ENCODE measurements at places on chromosomes 7 and 10. TPM values are rescaled to one million over a fixed set of nuclear protein-coding genes. Genes with fewer than 3 reads are reported as not detected.
A peak's percentile ranks its signal among the peaks of the same experiment; 100 is the strongest.

The CREB5 gene
- not detected for total RNA-seq

- H3K4me3 ChIP-seq, result no peak overlapping the region
- H3K36me3 ChIP-seq, result no peaks in the 10 kb centered on the region
- DNase-seq, result no peak
- H3K4me1 ChIP-seq, result peaks cover 26% of the 10 kb centered on the region
- H3K27ac ChIP-seq, result no peak overlapping the region
Observed at GRCh38 chr10:60430836-60431597, 41.3 kb upstream of the ANK3 start.

GRCh38 chr10:94630017-94630688, 53.4 kb upstream of the CYP2C18 start:
- no peak overlapping the region for H3K27ac ChIP-seq
- no peak overlapping the region for H3K4me3 ChIP-seq
- DNase-seq, result no peak
- H3K27me3 ChIP-seq, result no peaks in the 10 kb centered on the region

GRCh38 chr7:22061775-22062174, 116.1 kb upstream of the CDCA7L start:
- H3K27me3 ChIP-seq, result peaks cover 3% of the 10 kb centered on the region
- H3K4me1 ChIP-seq, result no peaks in the 10 kb centered on the region
- H3K27ac ChIP-seq, result no peak overlapping the region
- no peak for DNase-seq

The LAMB4 gene
- total RNA-seq, result not detected

GRCh38 chr10:34187201-34187600, 627.9 kb downstream of the PARD3 start:
- no peaks in the 10 kb centered on the region for H3K36me3 ChIP-seq
- H3K4me1 ChIP-seq, result no peaks in the 10 kb centered on the region
- DNase-seq, result no peak
- no peak overlapping the region for H3K27ac ChIP-seq

GRCh38 chr10:126423732-126424491, 35.6 kb upstream of the ADAM12 start:
- DNase-seq, result no peak
- no peaks in the 10 kb centered on the region for H3K36me3 ChIP-seq
- H3K27me3 ChIP-seq, result no peaks in the 10 kb centered on the region
- no peaks in the 10 kb centered on the region for H3K4me1 ChIP-seq
- no peak overlapping the region for H3K4me3 ChIP-seq

GRCh38 chr10:78520737-78521430, 487.2 kb downstream of the RPS24 start:
- peaks cover 5% of the 10 kb centered on the region for H3K27me3 ChIP-seq
- H3K4me1 ChIP-seq, result no peaks in the 10 kb centered on the region
- no peak overlapping the region for H3K4me3 ChIP-seq
- no peaks in the 10 kb centered on the region for H3K36me3 ChIP-seq
- no peak overlapping the region for H3K27ac ChIP-seq

DNA sequence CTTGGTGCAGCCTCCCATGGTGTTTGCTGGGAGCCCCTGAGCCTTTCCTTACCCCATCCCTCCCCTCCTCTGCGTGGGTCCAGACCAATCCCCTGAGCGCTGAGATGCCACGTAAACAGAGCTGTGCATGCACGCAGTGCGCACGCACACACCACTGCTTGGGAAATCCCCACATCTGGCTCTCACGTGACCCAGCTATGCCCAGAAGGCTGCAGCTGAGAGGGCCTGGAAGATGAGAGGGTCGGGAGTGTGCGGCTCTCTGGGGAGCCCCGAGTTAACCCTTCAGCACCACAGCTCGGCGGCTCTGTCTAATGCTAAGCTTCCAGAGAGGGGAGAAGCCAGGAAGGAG, 177.2 kb downstream of the SH3PXD2A start:
- peaks cover 22% of the 10 kb centered on the region for H3K4me1 ChIP-seq
- H3K36me3 ChIP-seq, result no peaks in the 10 kb centered on the region
- H3K27me3 ChIP-seq, result no peaks in the 10 kb centered on the region
- peak overlapping the region; percentile 87 for H3K27ac ChIP-seq
- H3K4me3 ChIP-seq, result peak overlapping the region; percentile 78

The MEPCE gene
- 51.0 TPM for total RNA-seq

DNA sequence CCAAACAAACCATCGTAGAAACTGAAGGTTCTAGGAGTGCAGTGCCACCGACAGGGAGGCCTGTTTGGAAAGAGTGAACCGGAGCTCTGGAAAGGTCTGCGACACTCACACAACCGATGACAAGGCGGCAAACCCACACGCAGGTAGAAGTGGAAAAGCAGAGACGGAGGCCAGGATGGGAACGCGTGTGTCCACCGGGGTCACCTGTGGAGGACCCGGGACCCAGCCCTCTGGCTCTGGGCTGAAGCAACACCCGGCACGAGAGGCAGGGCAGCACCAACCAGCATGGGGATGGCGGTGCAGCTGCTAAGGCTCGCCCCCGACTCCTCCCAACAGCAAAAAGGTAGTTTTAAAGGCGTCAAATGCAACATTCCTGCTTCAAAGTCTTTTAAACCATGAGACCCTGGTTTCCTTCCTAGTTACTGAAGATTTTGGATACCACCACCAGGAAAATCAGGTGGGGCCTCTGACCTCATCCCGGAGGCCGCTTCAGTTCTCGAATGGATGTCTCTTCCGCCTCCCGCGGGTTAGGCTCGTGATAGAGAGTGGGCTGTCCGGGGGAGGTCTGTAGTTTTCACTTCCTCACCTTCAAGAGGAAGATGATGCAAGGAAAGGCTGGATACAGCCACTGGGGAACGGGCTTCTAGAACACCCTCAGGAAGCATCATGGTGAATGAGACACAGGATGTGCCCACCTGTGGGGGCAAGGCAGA, 115.5 kb downstream of the SMURF1 start:
- H3K4me1 ChIP-seq, result peaks cover 3% of the 10 kb centered on the region
- no peak for DNase-seq
- no peak overlapping the region for H3K4me3 ChIP-seq
- no peaks in the 10 kb centered on the region for H3K27me3 ChIP-seq
- H3K36me3 ChIP-seq, result peaks cover 42% of the 10 kb centered on the region

The CNNM1 gene
- 0.21 TPM for total RNA-seq

DNA sequence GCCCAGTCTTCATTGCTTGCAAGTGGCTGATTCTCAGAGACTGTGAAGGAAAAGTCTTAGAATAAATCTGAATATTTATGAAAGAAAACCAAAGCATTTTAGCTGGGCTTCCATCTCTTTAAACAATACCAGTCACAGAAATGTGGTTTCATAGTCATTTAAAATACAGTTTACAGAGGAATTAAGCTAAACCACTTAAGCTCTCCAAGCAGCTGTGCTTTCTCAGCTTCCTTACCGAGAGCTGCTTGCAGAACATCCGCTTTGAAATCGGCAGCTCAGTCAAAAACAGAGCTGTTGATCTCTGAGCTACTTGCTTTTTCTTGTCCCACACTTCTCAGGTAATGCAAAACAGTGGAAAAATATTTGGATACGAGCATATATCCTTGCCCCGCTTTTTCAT, 134.5 kb downstream of the DYNC1I1 start:
- no peak for DNase-seq
- H3K27me3 ChIP-seq, result peaks cover 12% of the 10 kb centered on the region
- no peak overlapping the region for H3K4me3 ChIP-seq
- H3K36me3 ChIP-seq, result no peaks in the 10 kb centered on the region
- no peaks in the 10 kb centered on the region for H3K4me1 ChIP-seq
- no peak overlapping the region for H3K27ac ChIP-seq

DNA sequence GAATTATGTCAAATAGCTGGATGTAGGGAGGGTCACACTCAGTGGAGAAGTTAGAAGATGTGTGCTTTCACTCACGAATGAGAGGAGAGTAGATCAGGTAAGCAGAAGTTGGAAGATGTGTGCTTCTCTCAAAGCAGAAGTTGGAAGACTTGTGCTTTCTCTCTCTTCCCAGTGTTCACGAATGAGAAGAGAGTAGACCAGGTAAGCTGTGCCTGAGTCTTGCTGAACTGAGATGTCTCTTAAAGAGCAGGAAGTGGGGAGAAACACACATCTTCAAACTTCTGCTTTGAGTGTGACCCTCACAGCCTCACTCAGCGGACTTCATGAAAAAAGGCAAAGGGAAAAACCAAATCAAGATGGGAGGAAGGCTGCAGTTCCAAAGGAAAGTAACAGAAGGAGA, 7.0 kb upstream of the TMEM243 start:
- H3K36me3 ChIP-seq, result no peaks in the 10 kb centered on the region
- no peak overlapping the region for H3K4me3 ChIP-seq
- no peak overlapping the region for H3K27ac ChIP-seq
- H3K27me3 ChIP-seq, result peaks cover 13% of the 10 kb centered on the region
- no peak for DNase-seq
- H3K4me1 ChIP-seq, result peaks cover 9% of the 10 kb centered on the region

- no peak for DNase-seq
- H3K27ac ChIP-seq, result no peak overlapping the region
- no peak overlapping the region for H3K4me3 ChIP-seq
- no peaks in the 10 kb centered on the region for H3K27me3 ChIP-seq
Observed at GRCh38 chr7:111785076-111785475, 222.8 kb upstream of the IMMP2L start.

DNA sequence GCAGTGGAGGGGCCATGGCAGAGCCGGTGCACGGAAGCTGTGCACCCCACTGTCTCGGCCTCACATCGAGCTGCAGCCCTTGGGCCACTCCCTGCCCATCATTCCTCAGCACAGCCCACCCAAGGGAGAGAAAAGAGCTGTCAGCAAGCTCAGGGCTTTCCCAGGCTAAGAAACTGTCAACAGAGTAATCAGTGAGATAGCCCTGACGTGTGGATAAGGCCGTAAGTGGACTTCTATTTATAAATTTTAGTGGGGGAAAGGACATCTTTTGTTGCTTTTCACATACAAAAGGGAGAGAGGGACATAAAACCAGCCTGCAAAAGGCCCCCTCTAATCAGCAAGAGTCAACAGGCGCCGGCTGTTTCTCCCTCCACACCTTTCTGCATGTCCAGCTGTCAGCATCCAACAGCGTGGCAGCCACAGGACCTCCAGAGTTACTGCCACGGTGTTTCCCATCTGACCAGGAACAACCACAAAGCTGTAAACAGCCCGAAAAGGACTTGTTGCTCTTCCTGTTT, 56.8 kb upstream of the DDC start:
- H3K4me3 ChIP-seq, result no peak overlapping the region
- DNase-seq, result no peak
- H3K27me3 ChIP-seq, result peaks cover 12% of the 10 kb centered on the region
- no peak overlapping the region for H3K27ac ChIP-seq
- no peaks in the 10 kb centered on the region for H3K4me1 ChIP-seq
- H3K36me3 ChIP-seq, result no peaks in the 10 kb centered on the region

- H3K4me1 ChIP-seq, result peaks cover 26% of the 10 kb centered on the region
- no peaks in the 10 kb centered on the region for H3K36me3 ChIP-seq
- peaks cover 5% of the 10 kb centered on the region for H3K27me3 ChIP-seq
- H3K4me3 ChIP-seq, result no peak overlapping the region
Observed at GRCh38 chr7:44100458-44101302, 3.5 kb upstream of the AEBP1 start.

GRCh38 chr7:69217516-69218350, 380.5 kb upstream of the AUTS2 start:
- H3K4me3 ChIP-seq, result no peak overlapping the region
- no peaks in the 10 kb centered on the region for H3K4me1 ChIP-seq
- no peaks in the 10 kb centered on the region for H3K36me3 ChIP-seq
- H3K27me3 ChIP-seq, result no peaks in the 10 kb centered on the region

- DNase-seq, result no peak
- peaks cover 3% of the 10 kb centered on the region for H3K27me3 ChIP-seq
- H3K4me1 ChIP-seq, result peaks cover 17% of the 10 kb centered on the region
- H3K27ac ChIP-seq, result no peak overlapping the region
Observed at GRCh38 chr7:138924501-138925225, 56.5 kb downstream of the KIAA1549 start.

The LRMDA gene
- total RNA-seq, result not detected

DNA sequence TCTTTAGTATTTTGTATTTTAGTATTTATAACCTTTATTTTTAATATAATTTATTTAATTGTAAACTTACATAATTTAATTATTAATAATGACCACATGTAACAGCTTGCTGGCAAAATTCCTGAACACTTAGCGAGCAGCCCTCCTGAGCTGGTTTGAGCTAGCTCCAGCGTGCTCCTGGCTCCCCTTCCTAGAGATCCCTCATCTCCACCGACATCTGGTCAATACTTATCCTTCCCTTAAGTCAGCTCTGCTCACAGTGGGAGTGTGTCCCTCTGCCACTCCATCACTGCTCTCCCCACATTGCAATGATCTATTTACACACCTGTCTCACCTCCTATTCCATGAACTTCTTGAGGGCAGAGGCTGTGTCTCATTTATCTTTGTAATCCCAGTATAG, 20.6 kb upstream of the TBXAS1 start:
- H3K36me3 ChIP-seq, result no peaks in the 10 kb centered on the region
- no peak overlapping the region for H3K27ac ChIP-seq
- peaks cover 2% of the 10 kb centered on the region for H3K4me1 ChIP-seq
- DNase-seq, result no peak
- no peak overlapping the region for H3K4me3 ChIP-seq
